ENCODE measurements at places on chromosomes 6 and 20. TPM values are rescaled to one million over a fixed set of nuclear protein-coding genes. Genes with fewer than 3 reads are reported as not detected.

DNA sequence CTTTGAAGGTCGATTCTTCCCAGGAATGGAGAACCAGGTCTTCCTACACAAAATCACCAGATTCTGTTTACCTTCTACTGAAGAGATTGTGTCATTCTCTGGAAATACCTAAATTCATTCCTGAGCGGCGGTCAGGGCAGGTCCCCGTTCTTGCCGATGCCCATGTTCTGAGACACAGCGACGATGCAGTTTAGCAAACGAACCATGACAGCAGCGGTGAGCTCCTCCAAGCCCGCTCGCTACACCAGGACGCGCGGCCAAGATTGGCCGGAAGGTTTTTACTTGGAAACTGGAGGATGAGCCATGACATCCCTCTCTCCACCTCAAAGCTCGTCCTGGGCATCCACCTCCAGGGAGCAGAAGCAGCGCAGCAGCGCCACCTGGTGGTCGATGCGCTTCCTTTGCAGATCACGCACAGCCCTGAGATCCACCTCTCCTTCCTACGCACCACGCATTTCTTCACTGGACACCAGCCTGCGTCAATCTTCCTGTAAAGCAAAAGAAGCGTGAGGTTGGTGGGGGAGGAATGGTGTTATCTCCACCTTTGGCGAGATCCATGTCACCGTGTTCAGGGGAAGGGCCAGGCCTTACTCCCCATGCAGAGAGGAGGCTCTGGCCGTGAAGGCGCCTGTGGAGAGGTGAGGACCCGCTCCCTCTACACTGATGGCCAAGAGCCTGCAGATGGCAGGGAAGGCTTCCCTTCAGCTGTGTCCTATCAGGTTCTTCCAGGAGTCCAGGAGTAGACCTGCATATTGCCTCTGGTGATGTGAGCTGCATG lies 9.9 kb upstream of the HLA-B start:
- no peaks in the 10 kb centered on the region for H3K36me3 ChIP-seq
- DNase-seq: peak; percentile 58
- H3K27ac ChIP-seq: no peak overlapping the region
- no peaks in the 10 kb centered on the region for H3K27me3 ChIP-seq
- H3K4me3 ChIP-seq: peak overlapping the region; percentile 73
- H3K4me1 ChIP-seq: peaks cover 6% of the 10 kb centered on the region

DNA sequence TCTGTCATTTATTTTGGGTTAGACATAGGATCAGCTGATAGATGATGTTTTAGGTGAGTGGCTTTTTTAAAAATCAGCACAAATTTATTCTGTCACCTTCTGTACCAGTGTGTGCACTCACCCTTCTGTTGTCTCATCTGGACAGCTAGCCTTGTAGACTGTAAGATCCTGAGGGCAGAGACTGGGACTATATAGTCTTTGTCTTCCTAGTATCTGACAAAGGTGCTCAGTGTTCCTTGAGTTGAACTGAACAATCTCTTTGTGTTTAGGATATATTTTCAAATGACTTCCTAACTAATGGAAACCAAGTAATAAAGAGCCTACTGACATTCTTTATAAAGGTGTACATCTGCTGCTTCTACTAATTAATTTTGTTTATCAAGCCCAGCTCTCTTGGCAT lies 3.0 kb downstream of the DCBLD1 start:
- H3K36me3 ChIP-seq: no peaks in the 10 kb centered on the region
- H3K27me3 ChIP-seq: no peaks in the 10 kb centered on the region
- peaks cover 16% of the 10 kb centered on the region for H3K4me1 ChIP-seq
- no peak for DNase-seq
- 0 out of 2 replicates have a peak overlapping the region, but pooled peaks have one; percentile 15 for H3K4me3 ChIP-seq

PGC gene
- polyA plus RNA-seq: not detected

- peaks cover 6% of the 10 kb centered on the region for H3K4me1 ChIP-seq
- no peak overlapping the region for H3K27ac ChIP-seq
- no peak for DNase-seq
- H3K4me3 ChIP-seq: no peak overlapping the region
- no peaks in the 10 kb centered on the region for H3K27me3 ChIP-seq
Observed at GRCh38 chr20:45987108-45987780, 15.2 kb upstream of the ZNF335 start.

PROCR gene
- 0.44 TPM for polyA plus RNA-seq

HM13 gene
- polyA plus RNA-seq: 189 TPM

DNA sequence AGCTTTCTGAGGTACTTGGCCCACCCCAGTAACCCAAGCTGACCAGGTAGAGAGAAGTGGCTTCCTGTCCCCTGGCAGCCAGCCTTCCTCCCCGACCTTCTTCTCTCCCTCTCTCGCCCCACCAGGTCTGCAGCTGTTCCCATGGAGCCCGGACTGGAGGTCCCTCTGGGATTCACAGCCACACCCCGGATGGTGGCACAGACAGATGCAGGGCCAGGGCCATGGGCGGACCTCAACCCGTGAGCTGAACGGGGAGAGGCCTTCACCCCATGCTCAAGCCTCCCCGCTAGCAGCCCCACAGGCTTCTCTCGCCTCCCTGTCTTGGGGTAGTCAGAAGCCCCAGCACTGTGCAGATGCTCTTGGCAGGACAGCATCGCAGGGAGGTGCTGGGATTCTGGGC lies 41.3 kb downstream of the CPXM1 start:
- no peak overlapping the region for H3K4me3 ChIP-seq
- DNase-seq: no peak
- no peaks in the 10 kb centered on the region for H3K4me1 ChIP-seq
- H3K27ac ChIP-seq: no peak overlapping the region

- H3K27me3 ChIP-seq: no peaks in the 10 kb centered on the region
- no peaks in the 10 kb centered on the region for H3K36me3 ChIP-seq
- peak; percentile 49 for DNase-seq
- peak overlapping the region; percentile 17 for H3K27ac ChIP-seq
Observed at GRCh38 chr20:20734475-20734948, 22.1 kb upstream of the RALGAPA2 start.

DNA sequence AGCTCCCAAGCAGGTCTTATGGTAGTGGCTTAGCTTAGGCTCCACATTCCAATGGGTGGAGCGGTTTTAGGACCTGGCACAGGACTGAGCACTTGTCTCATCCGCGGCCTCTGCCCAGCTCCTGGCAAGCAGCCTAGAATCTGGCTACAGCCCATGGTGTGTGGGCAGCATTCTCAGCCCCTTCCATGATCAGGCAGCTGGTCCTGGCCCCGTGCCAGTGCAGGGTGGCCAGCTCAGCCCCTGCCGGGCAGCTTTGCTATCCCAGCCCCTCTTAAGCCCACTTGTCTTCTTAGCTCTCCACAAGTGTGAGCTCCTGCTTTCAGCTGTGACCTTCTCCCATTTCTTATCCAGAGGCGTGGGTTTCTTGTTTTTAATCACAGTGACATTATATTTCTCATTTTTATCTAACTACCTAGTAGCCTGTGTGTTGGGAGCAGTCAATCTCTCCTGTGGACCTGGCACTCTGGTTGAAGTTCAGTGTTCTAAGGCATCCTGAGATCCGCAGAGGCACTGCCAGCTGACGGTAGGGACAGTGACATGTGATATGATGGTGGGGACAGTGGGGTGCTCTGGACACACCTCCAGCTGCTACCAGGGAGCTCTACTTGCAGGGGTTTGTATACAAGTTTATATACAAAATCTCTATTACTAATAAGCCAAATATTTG lies 119.9 kb upstream of the PRND start:
- H3K27me3 ChIP-seq: no peaks in the 10 kb centered on the region
- no peak for DNase-seq
- no peak overlapping the region for H3K27ac ChIP-seq
- H3K36me3 ChIP-seq: no peaks in the 10 kb centered on the region
- no peak overlapping the region for H3K4me3 ChIP-seq
- H3K4me1 ChIP-seq: no peaks in the 10 kb centered on the region

COL12A1 gene
- 0.10 TPM for polyA plus RNA-seq

- peaks cover 53% of the 10 kb centered on the region for H3K4me1 ChIP-seq
- peak overlapping the region; percentile 93 for H3K27ac ChIP-seq
- H3K36me3 ChIP-seq: peaks cover 4% of the 10 kb centered on the region
- peak overlapping the region; percentile 19 for H3K4me3 ChIP-seq
- DNase-seq: no peak
Observed at GRCh38 chr6:136751991-136752390, 40.3 kb downstream of the MAP3K5 start.

DNA sequence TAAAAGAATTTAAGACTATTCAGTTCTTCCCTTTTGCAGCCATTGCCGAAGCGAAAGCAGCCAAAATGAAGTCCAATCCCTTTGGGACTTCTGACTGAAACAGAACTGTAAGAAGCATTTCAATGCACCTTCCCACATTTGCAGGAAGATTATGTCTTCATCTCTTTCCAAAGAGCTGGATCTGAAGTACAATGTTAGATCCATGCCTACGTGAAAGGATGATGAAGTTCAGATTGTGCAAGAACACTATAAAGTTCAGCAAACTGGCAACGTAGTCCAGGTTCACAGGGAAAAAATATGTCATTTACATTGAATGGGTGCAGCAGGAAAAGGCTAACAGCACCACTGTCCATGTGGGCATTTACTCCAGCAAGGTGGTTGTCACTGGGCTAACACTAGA lies 6.0 kb upstream of the FILIP1 start:
- no peaks in the 10 kb centered on the region for H3K36me3 ChIP-seq
- no peak overlapping the region for H3K27ac ChIP-seq
- no peak overlapping the region for H3K4me3 ChIP-seq
- DNase-seq: no peak

RANBP9 gene
- polyA plus RNA-seq: 5.0 TPM
